Suprapubic skin (tissue), 4 donors: ENCODE measurements at places on chromosomes 5 and 9.

- peak; percentile 71 for DNase-seq
Measured at GRCh38 chr5:65809817-65810531, 88.0 kb downstream of the NLN start.

GRCh38 chr5:160064417-160064810, 54.8 kb downstream of the PWWP2A start:
- no peak for DNase-seq

DNA sequence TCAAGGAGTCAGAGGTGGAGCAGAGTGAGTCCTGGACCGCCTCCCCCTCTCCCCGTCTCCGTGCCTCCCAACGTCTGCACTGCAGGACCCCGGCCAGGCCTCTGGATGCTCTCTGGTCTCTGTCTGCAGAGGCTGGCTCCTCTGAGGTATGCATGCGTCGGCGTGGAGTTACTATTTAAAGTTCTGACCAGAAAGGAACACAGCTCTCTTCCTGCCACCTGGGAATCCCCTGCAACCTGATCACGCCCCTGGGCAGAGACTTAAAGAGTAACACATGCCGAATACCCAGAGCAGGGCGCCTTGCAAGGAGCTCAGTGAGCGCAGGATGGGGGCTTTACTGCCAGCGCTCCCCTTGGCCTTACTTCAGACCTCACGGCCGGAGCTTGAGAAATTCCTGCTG, 16.0 kb downstream of the ANXA6 start:
- no peak for DNase-seq

DNA sequence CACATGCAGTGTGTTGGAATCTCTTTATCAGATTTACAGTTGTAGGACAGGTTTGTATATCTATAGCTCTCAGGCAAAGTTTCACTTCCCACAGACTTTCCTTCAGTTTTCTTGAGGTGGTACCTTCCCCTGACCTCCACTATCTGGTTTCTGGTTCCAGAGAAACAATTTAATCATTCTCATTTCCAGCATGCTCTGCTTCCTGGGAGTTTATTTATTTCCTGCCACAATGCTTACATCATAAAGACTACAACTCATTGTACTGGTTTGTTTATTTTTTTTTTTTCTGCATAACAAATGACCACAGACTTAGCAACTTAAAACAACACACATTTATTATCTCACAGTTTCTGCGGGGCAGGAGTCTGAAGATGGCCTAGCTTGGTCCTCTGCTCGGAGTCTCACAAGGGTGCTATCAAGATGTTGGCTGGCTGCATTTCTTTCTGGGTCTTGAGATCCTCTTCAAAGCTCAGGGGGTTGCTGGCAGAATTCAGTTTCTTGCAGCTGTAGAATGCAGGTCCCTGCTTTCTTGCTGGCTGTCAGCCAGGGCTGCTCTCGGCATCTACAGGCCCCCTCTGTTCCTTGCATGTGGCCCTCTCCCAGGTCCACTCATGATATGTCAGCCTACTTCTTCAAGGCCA, 247.7 kb downstream of the ENC1 start:
- no peak for DNase-seq

GRCh38 chr5:136661026-136661425, 295.7 kb upstream of the TRPC7 start:
- no peak for DNase-seq

DNA sequence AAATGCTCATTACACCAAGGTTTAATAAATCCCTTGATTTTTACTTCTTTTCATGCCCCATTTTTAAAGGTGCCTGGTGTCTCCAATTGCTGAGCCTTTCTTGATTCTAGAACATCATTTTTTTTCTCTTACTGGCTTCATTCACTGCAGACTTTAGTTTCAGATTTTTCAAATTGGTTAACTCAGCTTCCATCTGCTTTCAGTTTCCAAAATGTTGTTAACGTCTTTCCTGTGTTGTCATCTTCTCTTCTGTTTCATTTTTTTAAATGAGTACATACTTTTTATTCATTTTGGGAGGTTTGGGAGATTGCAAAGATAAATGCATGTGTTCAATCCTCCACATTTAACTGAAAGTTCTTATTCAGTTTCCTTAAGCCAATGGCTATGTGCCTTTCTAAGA, 126.4 kb upstream of the CCNG1 start:
- no peak for DNase-seq

DNA sequence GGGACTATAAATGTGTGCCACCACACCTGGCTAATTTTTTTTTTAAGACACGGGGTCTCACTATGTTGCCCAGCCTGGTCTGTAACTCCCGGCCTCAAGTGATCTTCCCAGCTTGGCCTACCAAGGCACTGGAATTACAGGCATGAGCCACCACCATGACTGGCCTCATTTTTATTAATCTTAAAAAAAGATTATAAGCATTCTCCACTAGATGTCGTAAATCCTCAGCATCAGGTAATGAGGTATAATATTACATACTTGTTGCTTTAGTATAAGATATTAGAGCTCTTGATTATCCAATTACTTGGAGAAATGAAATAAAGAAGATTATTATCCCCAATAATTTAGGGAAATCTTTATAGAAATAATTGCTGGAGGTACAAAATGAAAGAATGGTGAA, 78.2 kb upstream of the HTR1A start:
- no peak for DNase-seq

DNA sequence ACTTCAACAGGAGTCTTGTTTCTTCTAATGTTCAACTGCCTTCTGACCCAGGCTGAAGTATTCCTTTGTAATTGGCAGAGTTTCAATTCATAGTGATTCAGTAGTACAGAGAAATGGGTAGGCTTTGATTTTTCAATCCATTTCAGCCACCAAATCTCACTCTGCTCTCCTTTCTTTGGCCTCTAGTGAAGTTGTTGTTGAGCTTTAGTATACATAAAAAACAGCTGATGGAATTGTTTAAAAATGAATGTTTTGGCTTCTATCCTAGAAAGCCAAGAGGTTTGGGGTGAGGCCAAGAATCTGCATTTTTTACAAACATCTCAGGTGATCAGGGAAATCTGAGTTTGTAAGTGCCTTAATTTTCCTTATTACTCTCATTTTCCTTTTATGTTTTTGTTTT, 182.9 kb upstream of the MAP1B start:
- DNase-seq = no peak

DNA sequence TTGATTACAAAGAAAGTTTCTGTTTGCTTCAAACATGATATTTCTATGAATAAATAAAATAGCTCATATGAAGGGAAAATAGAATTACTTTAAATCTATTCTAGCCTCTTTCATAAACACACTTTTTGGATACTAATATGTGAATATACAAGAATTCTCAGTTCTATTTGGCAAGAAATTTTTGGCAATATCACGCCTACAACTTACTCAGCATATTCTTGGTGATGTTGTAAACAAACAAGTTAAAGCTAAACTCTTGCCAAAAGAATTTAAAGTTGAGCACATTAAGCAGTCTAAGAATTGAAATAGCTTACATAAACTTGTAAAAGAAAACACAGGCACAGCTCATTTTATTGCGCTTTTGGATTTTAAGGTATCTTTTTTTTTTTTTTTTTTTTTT, 209.8 kb downstream of the CDH12 start:
- no peak for DNase-seq

- no peak for DNase-seq
Measured at GRCh38 chr9:112380102-112380824, at the start of gene HSDL2. TSS of gene HSDL2 (plus strand) at chr9:112380108. CDS start at chr9:112380164, 56 bp downstream.

GRCh38 chr9:88978034-88978433, 13.2 kb upstream of the S1PR3 start:
- no peak for DNase-seq

DNA sequence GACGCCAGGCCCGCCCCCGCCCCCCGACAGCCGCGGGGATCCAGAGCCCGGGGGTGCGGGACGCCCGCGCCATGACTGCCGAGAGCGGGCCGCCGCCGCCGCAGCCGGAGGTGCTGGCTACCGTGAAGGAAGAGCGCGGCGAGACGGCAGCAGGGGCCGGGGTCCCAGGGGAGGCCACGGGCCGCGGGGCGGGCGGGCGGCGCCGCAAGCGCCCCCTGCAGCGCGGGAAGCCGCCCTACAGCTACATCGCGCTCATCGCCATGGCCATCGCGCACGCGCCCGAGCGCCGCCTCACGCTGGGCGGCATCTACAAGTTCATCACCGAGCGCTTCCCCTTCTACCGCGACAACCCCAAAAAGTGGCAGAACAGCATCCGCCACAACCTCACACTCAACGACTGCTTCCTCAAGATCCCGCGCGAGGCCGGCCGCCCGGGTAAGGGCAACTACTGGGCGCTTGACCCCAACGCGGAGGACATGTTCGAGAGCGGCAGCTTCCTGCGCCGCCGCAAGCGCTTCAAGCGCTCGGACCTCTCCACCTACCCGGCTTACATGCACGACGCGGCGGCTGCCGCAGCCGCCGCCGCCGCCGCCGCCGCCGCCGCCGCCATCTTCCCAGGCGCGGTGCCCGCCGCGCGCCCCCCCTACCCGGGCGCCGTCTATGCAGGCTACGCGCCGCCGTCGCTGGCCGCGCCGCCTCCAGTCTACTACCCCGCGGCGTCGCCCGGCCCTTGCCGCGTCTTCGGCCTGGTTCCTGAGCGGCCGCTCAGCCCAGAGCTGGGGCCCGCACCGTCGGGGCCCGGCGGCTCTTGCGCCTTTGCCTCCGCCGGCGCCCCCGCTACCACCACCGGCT, 1.0 kb downstream of the FOXE1 start:
- no peak for DNase-seq

DNA sequence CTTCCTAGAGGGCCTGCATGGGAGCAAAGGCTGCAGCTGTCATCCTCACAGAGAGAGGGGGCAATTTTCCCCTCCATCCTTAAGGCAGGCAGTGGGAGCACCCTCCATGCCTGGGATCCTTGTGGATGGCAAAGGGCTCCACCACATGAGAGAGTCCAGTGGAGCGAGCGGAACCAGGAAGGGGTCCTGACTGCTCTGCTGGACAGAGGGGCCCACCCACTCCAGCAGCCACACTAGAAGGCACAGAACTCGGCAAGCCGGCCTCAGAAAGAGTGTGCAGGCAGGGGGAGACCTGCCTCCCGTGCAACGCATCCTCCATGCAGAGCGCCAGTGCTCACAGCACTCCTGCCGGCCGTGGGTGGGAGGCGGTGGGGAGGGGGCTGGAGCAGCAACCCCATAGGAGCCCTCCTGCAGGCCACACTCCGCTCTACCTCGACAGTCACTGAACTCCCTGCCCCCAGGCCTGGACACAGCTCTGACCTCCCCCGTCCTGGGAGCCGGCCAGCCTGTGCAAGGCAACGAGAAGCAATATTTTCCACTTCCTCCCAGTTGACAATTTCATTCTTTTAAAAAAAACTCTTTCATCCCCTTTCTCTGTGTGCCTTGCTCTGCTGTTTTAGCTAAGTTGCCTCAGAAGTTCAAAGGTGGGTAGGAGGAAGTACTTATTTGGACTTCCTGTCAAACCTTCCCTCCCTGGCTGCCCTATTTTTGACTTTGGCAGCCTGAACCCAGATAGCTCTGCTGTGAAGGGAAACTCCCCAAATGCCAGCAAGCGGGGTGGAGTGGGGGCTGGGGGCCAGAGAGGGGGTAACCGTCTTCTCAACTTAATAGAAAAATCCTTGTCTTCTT, 5.3 kb upstream of the LCP2 start:
- DNase-seq = no peak

DNA sequence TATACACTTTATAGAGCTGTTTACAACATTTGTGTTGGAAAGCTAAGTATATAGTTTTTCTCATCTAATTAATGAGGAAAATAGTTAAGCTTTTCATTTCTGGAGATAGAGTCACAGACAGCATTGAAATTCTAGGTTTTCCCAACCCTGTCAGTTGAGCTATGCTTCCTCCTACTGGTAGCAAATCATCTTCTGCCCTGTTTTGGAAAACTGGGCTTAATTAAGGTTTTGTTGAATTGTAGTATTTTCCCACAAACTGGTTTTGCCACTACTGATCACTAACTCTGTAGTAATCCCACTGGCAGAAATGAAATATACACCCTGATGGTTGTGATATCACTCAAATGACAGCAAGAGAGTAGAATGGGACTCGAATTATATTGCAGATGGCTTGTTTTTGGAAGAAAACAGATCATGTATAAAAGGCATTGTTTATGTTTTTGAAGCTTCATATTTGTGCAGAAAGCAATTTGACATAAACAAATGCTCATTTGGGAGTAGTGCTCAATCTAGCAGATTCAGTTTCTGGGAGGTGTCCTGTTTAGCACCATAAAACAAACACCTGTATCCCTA, 46.6 kb downstream of the CD180 start:
- no peak for DNase-seq

DNA sequence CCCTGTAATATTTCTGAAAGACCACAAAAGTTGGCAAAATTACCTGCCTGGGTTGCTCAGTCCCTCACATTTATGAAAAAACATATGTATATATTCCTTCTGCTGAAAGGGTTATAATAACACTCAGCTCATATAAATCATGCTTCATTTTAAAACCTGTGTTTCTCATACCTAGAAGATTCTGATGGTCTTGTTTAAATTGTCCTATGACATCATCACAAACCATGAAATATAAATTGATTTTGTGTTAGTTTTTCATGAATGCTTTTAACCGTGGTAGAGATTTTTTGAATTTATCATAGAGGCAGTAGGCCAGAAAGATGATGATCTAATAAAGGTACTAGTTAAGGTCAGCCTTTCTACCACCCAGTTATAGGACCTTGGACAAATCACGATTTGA, 31.4 kb downstream of the SRFBP1 start:
- DNase-seq = no peak

DNA sequence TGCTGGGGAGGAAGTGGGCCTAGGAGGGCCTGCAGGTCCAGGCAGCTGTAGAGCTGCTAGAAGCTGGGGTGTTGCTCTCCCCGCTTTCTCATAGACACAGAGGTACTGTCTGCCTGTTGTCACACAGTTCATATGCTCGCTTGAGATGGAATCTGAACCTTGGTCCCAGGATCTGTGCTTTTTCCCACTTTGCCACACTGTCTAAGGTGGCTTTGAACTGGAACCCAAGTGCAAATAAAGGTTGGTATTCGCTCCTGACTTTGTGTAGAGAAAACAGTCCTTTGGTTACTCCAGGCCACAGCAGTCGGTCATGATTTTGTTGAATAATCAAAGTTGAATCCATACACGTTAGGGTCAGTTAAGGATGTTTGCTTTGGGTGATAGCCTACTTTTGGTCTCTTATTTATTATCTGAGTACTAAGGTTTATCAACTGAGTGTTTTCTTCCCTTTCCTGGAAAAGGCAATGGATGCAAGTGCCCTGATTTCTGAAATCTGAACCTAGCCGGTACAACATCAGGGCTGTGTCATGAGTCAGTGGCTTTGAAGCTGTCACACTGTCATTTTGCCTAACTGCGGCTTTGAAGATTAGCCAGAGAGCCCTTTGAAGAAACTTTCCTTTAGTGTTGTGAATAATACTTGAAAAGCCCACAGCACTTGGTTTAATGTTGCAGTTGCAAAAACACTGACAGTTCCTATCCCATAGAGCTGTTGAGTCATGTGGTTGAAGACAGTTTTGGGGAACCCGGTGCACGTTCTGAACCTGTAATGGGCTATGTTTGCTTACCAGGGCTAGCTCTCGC, 41.3 kb downstream of the HABP4 start:
- DNase-seq = no peak

- DNase-seq = no peak
Measured at GRCh38 chr5:142426129-142427014, 101.6 kb upstream of the SPRY4 start.

- DNase-seq = no peak
Measured at GRCh38 chr9:12554636-12555035, 138.5 kb upstream of the TYRP1 start.

GRCh38 chr5:77972469-77973252, 196.5 kb upstream of the TBCA start:
- DNase-seq = no peak

GRCh38 chr5:136149891-136150290, 17.2 kb downstream of the SMAD5 start:
- DNase-seq = no peak
